ENCODE measurements at places on chromosomes 6 and 20. TPM values are rescaled to one million over a fixed set of nuclear protein-coding genes. Genes with fewer than 3 reads are reported as not detected.

- H3K27me3 ChIP-seq: no peaks in the 10 kb centered on the region
- H3K4me1 ChIP-seq: peaks cover 12% of the 10 kb centered on the region
- H3K36me3 ChIP-seq: peaks cover 50% of the 10 kb centered on the region
These were observed 7.7 kb upstream of the PTPRA start for GRCh38 chr20:2865630-2866029.

The C20orf202 gene
- not detected for total RNA-seq

GRCh38 chr6:20411953-20412681 lies 10.4 kb downstream of the E2F3 start:
- no peak overlapping the region for H3K27ac ChIP-seq
- H3K4me1 ChIP-seq: no peaks in the 10 kb centered on the region
- H3K4me3 ChIP-seq: no peak overlapping the region
- H3K36me3 ChIP-seq: no peaks in the 10 kb centered on the region
- no peaks in the 10 kb centered on the region for H3K27me3 ChIP-seq

DNA sequence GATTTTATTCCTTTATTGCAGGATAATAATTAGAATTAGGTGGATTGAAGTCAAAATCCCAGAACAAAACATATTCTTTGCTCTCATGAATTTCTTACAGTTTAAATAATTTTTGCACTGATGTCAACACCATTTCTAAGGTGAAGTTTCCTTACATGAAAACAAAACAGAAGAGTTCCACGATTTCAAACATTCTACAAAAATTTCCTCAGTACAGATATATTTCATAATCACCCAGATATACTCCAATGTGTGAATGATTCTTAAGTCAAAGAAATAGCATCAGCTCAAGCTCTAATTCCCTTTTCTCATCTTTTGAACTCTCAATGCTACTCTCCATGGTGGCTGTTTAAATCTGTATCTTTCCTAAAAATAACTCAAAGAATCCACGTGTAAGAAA lies 39.5 kb upstream of the THBS2 start:
- H3K4me1 ChIP-seq: peaks cover 46% of the 10 kb centered on the region
- no peak overlapping the region for H3K4me3 ChIP-seq
- H3K36me3 ChIP-seq: no peaks in the 10 kb centered on the region
- H3K27ac ChIP-seq: peak overlapping the region; percentile 78
- DNase-seq: no peak

- no peaks in the 10 kb centered on the region for H3K36me3 ChIP-seq
- H3K4me3 ChIP-seq: no peak overlapping the region
- no peak for DNase-seq
- no peak overlapping the region for H3K27ac ChIP-seq
- no peaks in the 10 kb centered on the region for H3K4me1 ChIP-seq
These were observed 198.7 kb downstream of the RIMS1 start for GRCh38 chr6:72084992-72085569.

The TGM3 gene
- 27.7 TPM for total RNA-seq

DNA sequence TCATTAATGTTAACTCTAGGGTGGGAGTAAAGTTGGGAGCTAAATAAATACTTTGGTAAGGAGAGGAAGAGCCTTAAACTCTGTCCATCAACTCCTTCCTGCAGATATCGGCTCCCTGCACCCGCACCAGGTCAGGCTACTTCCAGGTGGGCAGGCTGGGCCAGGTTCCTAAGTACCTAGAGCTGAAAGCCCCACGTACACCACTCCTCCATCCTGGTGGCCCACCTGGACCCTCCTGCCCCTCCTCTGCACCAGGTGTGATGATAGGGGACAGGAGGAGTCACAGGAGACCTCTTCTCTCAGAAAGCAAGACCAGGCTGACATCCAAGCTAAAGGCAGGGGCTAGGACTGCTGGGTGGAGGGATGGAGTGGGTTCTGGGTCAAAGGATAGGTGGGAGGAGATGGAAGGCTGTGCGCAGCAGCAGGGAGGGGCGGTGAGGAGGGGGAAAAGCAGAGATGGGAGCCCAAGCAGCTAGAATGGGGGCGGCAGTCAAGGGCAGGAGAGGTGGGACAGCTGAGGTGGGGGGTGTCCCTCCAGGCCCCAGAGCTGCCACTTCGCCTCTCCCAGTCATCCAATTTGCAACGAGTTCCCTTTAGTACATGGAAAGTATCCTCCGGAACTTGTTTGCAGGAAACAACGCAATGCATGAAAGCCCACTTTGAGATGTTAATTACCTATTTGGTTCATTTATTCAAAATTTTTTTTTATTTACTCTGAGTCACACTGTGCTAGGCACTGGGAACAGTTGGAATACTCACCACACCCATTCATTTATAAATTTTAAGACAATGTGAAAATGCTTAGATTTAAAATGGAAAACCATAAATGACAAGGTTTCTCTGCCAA lies 15.2 kb upstream of the TOX2 start:
- H3K4me3 ChIP-seq: no peak overlapping the region
- peaks cover 15% of the 10 kb centered on the region for H3K4me1 ChIP-seq
- no peaks in the 10 kb centered on the region for H3K27me3 ChIP-seq
- no peaks in the 10 kb centered on the region for H3K36me3 ChIP-seq
- no peak overlapping the region for H3K27ac ChIP-seq

- no peak overlapping the region for H3K27ac ChIP-seq
- no peaks in the 10 kb centered on the region for H3K4me1 ChIP-seq
- DNase-seq: no peak
These were observed 193.7 kb downstream of the SLC35F1 start for GRCh38 chr6:118100717-118101116.

GRCh38 chr6:28618898-28619555 lies 93.3 kb downstream of the GPX5 start:
- H3K36me3 ChIP-seq: no peaks in the 10 kb centered on the region
- H3K27me3 ChIP-seq: no peaks in the 10 kb centered on the region
- H3K4me1 ChIP-seq: no peaks in the 10 kb centered on the region
- no peak for DNase-seq

DNA sequence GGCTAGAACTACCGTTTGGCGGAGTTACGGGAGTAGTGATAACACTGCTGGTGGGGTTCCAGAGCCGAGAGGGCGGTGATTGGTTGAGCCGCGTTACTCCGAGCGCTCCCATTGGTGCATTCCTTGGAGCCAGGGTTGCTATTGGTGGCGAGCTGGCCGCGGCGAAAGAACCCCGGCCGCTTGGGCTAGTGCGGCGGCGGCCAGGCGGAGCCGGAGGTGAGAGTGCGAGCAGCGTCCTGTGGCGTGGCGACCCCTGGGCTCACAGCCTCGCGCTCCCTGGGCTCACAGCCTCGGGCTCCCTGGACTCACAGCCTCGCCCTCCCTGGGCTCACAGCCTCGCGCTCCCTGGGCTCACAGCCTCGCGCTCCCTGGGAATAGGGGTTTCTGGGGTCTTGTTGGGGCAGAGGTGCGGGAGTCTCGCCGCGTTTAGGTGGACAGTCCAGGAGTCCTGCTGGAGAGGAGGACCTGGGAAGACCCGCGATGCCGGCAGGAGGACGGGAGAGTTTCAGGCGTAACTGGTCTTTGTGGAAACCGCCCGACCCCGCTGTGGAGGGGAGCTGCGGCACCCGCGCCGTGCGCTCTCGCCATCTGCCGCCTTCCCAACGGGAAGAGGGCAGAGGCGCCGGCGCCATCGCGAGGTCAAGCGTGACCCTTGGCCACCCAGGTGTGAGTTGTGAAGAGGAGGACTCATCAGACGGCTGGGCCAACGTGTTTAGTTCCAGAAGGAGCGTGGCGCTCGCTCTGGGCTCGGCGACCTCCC lies 12.2 kb downstream of the PRDM13 start:
- DNase-seq: no peak
- H3K36me3 ChIP-seq: no peaks in the 10 kb centered on the region
- H3K27ac ChIP-seq: no peak overlapping the region
- H3K4me1 ChIP-seq: peaks cover 11% of the 10 kb centered on the region

GRCh38 chr6:43740321-43740960 lies 29.6 kb upstream of the VEGFA start:
- no peaks in the 10 kb centered on the region for H3K4me1 ChIP-seq
- H3K27ac ChIP-seq: no peak overlapping the region
- H3K4me3 ChIP-seq: no peak overlapping the region
- no peaks in the 10 kb centered on the region for H3K36me3 ChIP-seq

The ISM1 gene
- 14.5 TPM for total RNA-seq

The OR2H1 gene
- total RNA-seq: not detected

DNA sequence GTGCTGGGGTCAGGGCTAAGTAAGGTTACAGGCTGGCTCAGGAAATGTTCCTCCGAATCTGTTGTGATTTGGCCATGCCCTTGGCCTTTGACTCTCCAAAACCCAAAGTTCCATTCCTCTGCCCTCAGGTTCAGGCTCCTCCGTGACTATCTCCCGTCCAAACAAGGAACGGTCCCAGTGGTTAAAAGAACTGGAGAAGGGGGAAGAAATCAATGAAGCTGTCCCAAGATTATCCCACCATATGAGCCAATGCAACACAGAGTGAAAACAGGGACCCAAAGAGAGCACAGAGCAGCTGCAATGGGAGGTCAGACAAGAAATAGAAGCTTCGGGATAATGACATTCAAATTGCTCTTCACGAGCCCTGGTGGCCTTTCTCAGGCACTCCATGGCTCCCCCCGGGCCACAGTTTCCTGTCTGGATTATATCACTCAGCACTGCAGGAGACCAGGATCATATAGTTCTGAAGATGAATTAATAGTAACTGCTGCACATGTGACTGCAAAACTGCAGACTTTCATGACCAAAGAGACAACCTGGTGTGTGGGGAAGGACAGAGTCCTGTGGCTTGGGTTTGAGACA lies 211.3 kb downstream of the ZNF217 start:
- H3K27me3 ChIP-seq: no peaks in the 10 kb centered on the region
- H3K4me1 ChIP-seq: no peaks in the 10 kb centered on the region
- H3K36me3 ChIP-seq: no peaks in the 10 kb centered on the region
- no peak for DNase-seq
- H3K27ac ChIP-seq: no peak overlapping the region

The PRICKLE4 gene
- total RNA-seq: 10.1 TPM

The CLPSL2 gene
- not detected for total RNA-seq

The RIPOR3 gene
- 38.1 TPM for total RNA-seq

The PHF1 gene
- total RNA-seq: 73.2 TPM

The SLPI gene
- 431 TPM for total RNA-seq

DNA sequence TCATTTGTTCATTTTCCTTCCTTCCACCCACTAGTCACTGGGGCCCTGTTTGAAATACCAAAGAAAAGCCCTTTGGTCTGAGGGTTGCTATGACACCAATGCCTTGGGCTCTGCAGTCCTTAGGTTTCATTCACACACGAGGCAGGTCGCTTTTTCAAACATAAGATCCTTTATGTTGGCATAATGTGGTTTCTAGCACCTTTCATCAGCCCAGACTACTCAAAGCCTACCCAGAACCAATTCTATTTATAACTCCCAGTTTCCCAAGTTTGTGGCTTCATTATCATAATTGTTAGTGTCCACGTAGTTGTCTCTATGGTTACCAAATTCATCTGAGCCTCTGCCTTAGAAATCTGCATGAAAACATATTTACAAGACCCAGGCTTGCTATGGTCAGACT lies 6.6 kb upstream of the TP53RK start:
- DNase-seq: no peak
- H3K36me3 ChIP-seq: no peaks in the 10 kb centered on the region
- no peaks in the 10 kb centered on the region for H3K27me3 ChIP-seq
- no peaks in the 10 kb centered on the region for H3K4me1 ChIP-seq

GRCh38 chr20:53884859-53885541 lies 185.4 kb downstream of the BCAS1 start:
- no peak overlapping the region for H3K4me3 ChIP-seq
- DNase-seq: no peak
- H3K4me1 ChIP-seq: no peaks in the 10 kb centered on the region
- no peaks in the 10 kb centered on the region for H3K27me3 ChIP-seq

DNA sequence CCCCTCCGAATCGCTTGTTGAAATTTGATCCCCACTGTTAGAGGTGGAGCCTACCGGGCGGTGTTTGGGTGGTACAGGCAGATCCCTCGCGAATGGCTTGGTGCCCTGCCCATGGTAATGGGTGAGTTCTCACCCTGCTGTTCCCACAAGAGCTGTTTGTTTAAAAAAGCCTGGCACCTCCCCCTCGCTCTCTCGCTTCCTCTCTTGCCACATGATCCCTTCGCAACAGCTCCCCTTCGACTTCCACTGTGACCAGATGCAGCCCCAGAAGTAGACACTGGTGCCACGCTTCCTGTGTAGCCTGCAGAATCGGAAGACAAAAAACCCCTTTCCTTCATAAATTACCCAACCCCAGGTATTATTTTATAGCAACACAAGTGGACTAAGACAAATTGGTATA lies 292.2 kb upstream of the QKI start:
- H3K27ac ChIP-seq: no peak overlapping the region
- no peak overlapping the region for H3K4me3 ChIP-seq

DNA sequence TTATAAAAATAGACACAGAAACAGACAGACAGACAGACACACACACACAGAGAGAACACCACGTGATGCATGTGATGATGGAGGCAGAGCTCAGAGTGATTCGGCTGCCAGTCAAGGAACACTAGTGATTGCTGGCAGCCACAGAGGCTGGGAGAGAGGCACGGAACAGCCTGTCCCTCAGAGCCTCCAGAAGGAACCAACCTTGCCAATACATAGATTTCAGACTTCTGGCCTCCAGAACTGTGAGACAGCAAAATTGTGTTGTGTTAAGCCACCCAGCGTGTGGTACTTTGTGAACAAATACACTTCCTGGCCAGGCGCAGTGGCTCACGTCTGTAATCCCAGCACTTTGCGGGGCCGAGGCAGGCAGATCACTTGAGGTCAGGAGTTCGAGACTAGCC lies 9.5 kb upstream of the PARD6B start:
- H3K4me1 ChIP-seq: peaks cover 34% of the 10 kb centered on the region
- no peaks in the 10 kb centered on the region for H3K27me3 ChIP-seq
- peak overlapping the region; percentile 74 for H3K27ac ChIP-seq
- DNase-seq: no peak

The FERMT1 gene
- total RNA-seq: 9.8 TPM

DNA sequence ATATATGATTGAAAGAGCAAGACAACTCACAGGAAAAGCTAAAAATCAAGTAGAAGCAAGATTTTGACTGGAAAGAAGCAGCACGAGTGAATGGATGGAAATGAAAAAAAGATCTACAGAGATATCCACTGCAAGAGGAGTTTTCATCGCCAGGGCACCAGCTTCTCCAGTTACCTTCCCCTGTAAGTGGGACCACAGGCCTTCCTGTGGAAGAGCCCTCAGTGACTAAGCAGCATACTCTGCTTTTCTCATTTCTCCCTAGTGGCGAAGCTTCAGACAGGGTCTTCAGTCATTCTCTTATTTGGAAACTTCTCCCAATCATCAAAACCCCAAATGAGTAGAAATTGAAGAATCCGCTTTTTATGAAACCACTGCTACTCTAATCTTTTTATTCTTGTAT lies 40.5 kb downstream of the ADGRB3 start:
- no peak overlapping the region for H3K27ac ChIP-seq
- no peaks in the 10 kb centered on the region for H3K36me3 ChIP-seq
- H3K4me1 ChIP-seq: no peaks in the 10 kb centered on the region
- DNase-seq: no peak
- no peaks in the 10 kb centered on the region for H3K27me3 ChIP-seq

GRCh38 chr6:106133040-106133439 lies 46.9 kb downstream of the PRDM1 start:
- no peaks in the 10 kb centered on the region for H3K36me3 ChIP-seq
- peaks cover 25% of the 10 kb centered on the region for H3K4me1 ChIP-seq
- no peak overlapping the region for H3K27ac ChIP-seq

DNA sequence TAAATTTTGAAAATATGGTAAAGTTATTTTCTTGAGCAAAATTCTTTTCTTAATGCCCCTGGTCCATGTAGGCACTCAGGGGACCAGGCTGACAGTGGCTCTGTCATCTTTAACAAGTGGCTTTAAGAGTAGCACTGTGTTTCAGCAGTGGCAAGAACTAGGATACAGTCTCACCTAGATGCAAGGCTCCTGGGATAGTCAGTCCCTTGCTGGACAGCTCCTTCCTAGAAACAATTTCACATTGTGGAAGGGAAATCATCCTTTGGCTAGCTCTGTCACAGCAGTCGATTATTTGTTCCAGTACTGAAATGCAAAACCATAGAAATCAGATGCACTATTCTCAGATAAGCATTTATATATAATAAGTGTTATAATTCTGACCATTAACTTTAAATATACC lies 175.4 kb upstream of the KCNQ5 start:
- no peak for DNase-seq
- no peak overlapping the region for H3K27ac ChIP-seq
- no peaks in the 10 kb centered on the region for H3K27me3 ChIP-seq
- no peaks in the 10 kb centered on the region for H3K4me1 ChIP-seq
- H3K4me3 ChIP-seq: no peak overlapping the region
